A549 treated with dexamethasone at 1 μM for 4 hours (cell line): ENCODE measurements at places on chromosomes 7 and 10. TPM values are rescaled to one million over a fixed set of nuclear protein-coding genes. Genes with fewer than 3 reads are reported as not detected.

The GATAD1 gene
- total RNA-seq, result 16.3 to 18.7 TPM (median 17.3 TPM) in 5 replicates

The HOXA2 gene
- 0.61 to 0.88 TPM (median 0.69 TPM) in 5 replicates for total RNA-seq

The ODAD2 gene
- total RNA-seq, result 0.05 to 0.07 TPM in 2 of 5 replicates, not detected in the others

The CHPF2 gene
- total RNA-seq, result 31.9 to 48.5 TPM (median 41.8 TPM) in 5 replicates

The NDUFA5 gene
- 31.7 to 55.3 TPM (median 34.5 TPM) in 5 replicates for total RNA-seq

The GIMAP6 gene
- total RNA-seq, result not detected in 5 replicates

The ASB10 gene
- total RNA-seq, result not detected in 5 replicates

The HOXA6 gene
- total RNA-seq, result 0.98 to 1.7 TPM (median 1.4 TPM) in 5 replicates

The CPVL gene
- total RNA-seq, result 0.18 to 0.39 TPM (median 0.23 TPM) in 4 of 5 replicates, not detected in the other

The PLEKHS1 gene
- total RNA-seq, result 0.03 to 0.05 TPM (median 0.04 TPM) in 4 of 5 replicates, not detected in the other

The TMEM139 gene
- total RNA-seq, result 0.63 to 1.0 TPM (median 0.67 TPM) in 5 replicates

The NEUROD6 gene
- total RNA-seq, result not detected in 5 replicates

The LBX1 gene
- not detected in 5 replicates for total RNA-seq

The ITIH2 gene
- total RNA-seq, result 0.10 to 0.34 TPM (median 0.26 TPM) in 5 replicates

The HMX3 gene
- total RNA-seq, result not detected in 5 replicates

The BZW2 gene
- total RNA-seq, result 91.0 to 99.4 TPM (median 91.5 TPM) in 5 replicates

The ELAPOR2 gene
- total RNA-seq, result 0.01 to 0.15 TPM (median 0.12 TPM) in 5 replicates

The CDHR3 gene
- 3.5 to 4.3 TPM (median 3.8 TPM) in 5 replicates for total RNA-seq

The FKBP14 gene
- total RNA-seq, result 6.7 to 10.3 TPM (median 7.3 TPM) in 5 replicates

The RHBDD2 gene
- total RNA-seq, result 73.7 to 95.1 TPM (median 91.9 TPM) in 5 replicates

The ADK gene
- 31.8 to 33.8 TPM (median 32.3 TPM) in 5 replicates for total RNA-seq

The GTF2IRD1 gene
- 21.0 to 30.9 TPM (median 25.8 TPM) in 5 replicates for total RNA-seq

The UTF1 gene
- total RNA-seq, result not detected in 5 replicates

The SLC13A1 gene
- total RNA-seq, result not detected in 5 replicates

The ENTPD7 gene
- total RNA-seq, result 7.4 to 12.0 TPM (median 10.6 TPM) in 5 replicates

The TCERG1L gene
- total RNA-seq, result not detected in 5 replicates

The LIPK gene
- not detected in 5 replicates for total RNA-seq

The CYP2E1 gene
- 0.11 to 0.18 TPM (median 0.17 TPM) in 5 replicates for total RNA-seq

The FANK1 gene
- 1.9 to 3.2 TPM (median 2.4 TPM) in 5 replicates for total RNA-seq

The SPDYE5 gene
- not detected in 5 replicates for total RNA-seq

The CTAGE8 gene
- total RNA-seq, result not detected in 5 replicates

The TAF6 gene
- 54.7 to 70.6 TPM (median 67.5 TPM) in 5 replicates for total RNA-seq

The TSC22D4 gene
- 49.8 to 72.0 TPM (median 61.8 TPM) in 5 replicates for total RNA-seq

The TMEM140 gene
- total RNA-seq, result 0.64 to 1.3 TPM (median 1.1 TPM) in 5 replicates

The FOXP2 gene
- total RNA-seq, result not detected in 5 replicates

The PDZD8 gene
- 23.9 to 40.6 TPM (median 36.6 TPM) in 5 replicates for total RNA-seq

The ANKIB1 gene
- 15.9 to 29.6 TPM (median 24.0 TPM) in 5 replicates for total RNA-seq

The LHFPL3 gene
- not detected in 5 replicates for total RNA-seq

The ADCY1 gene
- total RNA-seq, result 1.3 to 3.0 TPM (median 2.6 TPM) in 5 replicates

The MYL7 gene
- not detected in 5 replicates for total RNA-seq

The INA gene
- 15.0 to 25.3 TPM (median 19.0 TPM) in 5 replicates for total RNA-seq

The FAM237B gene
- total RNA-seq, result 0.02 to 0.06 TPM (median 0.03 TPM) in 5 replicates

The PSAP gene
- 736 to 885 TPM (median 809 TPM) in 5 replicates for total RNA-seq

The GRM3 gene
- total RNA-seq, result not detected in 5 replicates

The CPXM2 gene
- total RNA-seq, result not detected in 5 replicates

The SLC16A9 gene
- total RNA-seq, result 0.07 to 0.16 TPM (median 0.08 TPM) in 5 replicates

The PRSS2 gene
- total RNA-seq, result not detected in 5 replicates

The CFAP58 gene
- total RNA-seq, result 0.13 to 0.27 TPM (median 0.19 TPM) in 5 replicates

The FAM20C gene
- total RNA-seq, result 32.5 to 50.4 TPM (median 47.6 TPM) in 5 replicates

The ZNF518A gene
- total RNA-seq, result 4.6 to 9.2 TPM (median 7.3 TPM) in 5 replicates

The SFTPA1 gene
- total RNA-seq, result not detected in 5 replicates
